ENCODE measurements at places on chromosomes 7 and 10.

GRCh38 chr7:47516985-47517600, 64.8 kb downstream of the TNS3 start:
- DNase-seq: no peak

- no peak for DNase-seq
These were observed 64.1 kb downstream of the HHEX start for GRCh38 chr10:92753865-92754264.

- no peak for DNase-seq
These were observed 287.1 kb downstream of the WDR11 start for GRCh38 chr10:121138112-121138860.

DNA sequence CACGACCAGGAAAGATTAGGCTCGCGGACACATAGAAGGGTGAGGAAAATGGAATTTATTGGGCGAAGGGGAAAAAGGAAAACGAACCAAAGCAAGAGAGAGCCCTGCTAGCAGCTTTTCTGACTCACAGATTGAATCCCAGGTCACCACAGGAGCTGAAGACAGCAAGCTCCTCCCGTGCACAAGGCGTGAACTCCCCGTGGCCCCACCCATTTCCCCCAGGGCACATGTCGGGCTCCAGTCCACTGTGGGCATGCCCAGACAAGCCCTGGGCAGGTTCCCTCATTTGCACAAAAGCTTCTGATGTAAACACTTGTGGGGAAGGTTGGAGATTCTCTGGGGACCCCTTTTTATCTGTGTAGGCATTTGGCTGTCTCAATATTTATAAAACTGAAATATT, 582.4 kb downstream of the SUGCT start:
- peak; percentile 2 for DNase-seq

- DNase-seq: no peak
These were observed 24.6 kb upstream of the INMT start for GRCh38 chr7:30727061-30727945.

GRCh38 chr7:158410720-158411119, 176.9 kb downstream of the PTPRN2 start:
- DNase-seq: no peak

DNA sequence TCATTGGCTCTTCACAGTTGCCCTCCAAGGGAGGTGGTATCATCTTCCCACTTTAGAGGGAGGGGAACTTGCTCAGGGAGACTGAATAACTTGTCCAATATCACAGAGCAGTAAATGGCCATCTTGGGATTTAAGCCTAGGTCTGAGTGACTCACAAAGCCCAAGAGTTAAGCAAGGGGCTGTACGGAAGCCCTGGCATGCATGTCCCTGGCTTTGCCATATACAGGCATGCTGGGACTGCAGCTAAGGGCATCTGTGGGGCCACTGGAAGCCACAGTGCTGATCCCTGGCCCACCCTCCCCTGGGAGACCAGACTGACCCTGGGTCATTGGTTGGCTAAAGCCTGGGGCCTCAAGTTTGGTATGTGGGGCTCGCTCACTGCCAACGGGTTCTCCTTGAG, 3.1 kb downstream of the VSIR start:
- no peak for DNase-seq

DNA sequence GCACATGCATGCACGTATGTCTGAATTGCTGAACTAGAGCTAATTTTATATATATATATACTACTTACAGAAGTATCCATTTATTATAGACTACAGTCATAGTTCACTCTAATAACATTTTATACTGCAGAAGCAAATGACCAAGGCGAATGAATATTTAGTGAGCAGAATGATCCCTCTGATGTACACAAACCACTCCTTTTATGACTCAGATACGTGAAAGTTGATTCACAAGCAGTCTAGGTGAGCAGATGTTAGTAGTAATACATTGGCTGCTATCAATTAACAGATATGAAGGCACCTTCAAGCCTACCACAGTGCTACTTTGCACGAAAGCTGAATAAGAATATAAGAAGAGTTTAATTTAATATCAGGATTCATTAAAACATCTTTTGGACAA, 10.4 kb downstream of the GPAM start:
- DNase-seq: no peak

DNA sequence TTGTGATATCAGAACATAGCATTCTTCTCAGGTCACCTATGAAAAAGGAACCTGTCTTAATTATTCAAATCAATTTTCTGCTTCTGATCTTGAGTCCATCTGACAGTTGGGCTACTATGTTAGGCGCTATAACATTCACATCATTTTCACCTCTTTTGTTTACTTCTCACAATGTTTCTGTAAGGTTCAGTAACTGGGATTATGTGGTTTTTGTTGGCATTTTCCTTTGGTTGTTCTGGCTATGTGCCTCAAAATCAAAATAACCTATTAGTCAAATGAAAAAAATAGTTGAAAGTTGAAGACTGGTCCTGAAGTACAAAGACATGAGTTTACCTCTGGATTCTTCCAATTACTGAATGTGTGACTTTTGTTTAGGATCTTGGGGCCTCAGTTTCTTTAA, 221.3 kb upstream of the SMIM30 start:
- no peak for DNase-seq

DNA sequence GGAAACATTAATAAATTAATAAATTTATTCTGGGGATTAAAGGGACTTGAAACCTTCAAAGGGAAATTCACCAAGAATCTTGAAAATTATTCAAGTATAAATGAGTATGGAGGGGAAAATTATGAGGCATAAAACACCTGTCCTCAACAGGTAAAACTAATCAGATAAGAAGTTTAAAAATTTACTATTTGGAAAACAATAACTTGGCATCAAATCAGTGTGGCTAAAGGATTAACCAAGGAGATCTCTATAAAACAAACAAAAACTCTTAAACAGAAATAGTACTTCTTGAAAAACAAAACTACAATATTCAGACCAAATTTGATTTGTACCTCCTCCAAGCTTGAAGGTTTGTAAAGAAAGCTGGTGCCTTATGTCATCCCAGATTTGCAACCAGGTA, 66.4 kb upstream of the ZNF804B start:
- no peak for DNase-seq

DNA sequence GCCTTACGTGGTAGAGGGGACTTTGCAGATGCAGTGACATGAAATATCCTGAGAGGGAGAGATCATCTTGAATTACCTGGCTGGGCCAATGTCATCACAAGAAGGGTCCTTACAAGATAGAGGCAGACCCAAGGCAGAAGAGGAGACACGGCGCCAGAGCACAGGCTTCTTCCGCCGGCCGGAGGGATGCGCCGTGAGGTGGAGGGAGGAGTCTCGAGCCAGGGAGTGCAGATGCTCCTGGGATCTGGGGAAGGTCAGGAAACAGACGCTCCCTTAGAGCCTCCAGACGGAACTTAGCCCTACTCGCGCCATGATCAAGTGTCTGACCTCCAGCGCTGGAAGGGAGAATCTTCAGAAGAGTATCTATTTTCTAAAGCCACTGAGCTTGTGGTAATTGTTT, 304.8 kb downstream of the GLRX3 start:
- DNase-seq: no peak

DNA sequence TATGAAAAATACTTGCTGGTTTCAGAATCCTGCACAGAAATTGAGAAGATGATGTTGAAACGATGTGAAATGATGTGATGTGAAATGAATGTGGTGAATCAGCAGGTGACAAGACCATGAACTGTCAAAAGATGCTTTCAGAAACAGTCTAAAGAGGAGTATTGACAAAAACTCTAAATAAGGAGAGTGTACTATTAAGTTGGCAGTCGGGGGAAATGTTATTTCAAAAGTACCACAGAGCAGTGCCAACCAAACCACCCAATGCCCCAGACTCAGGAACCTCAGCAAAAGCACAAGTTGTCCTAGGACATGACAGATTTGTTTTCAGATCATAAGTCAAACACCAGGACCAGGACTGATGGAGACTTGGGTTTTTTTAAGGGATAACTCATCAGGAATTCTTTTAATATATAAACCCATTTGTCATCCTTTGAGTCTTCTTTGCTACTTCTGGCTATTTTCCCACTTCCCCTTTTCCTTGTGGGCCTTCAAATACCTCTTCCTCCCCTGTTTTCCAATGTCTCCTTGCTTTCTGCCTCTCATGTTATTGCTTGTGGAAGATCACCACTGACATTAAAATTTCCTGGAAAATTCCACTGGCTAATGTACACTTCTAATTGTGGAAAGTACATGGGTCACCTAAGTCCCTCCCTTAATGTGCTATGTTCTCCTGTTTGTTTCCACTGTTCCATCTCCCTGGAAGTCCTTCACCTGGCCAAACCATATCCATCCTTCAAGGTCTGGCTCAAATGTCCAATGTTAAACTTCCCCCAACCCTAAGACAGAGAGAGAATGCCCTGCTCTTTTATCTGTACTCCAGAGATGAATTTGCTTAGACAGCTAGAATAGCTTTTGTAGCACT, 10.2 kb upstream of the PPP1R3C start:
- DNase-seq: no peak

GRCh38 chr7:620885-621284, 101.2 kb upstream of the PDGFA start:
- no peak for DNase-seq

- DNase-seq: no peak
These were observed 164.6 kb downstream of the PTEN start for GRCh38 chr10:88028072-88028471.

DNA sequence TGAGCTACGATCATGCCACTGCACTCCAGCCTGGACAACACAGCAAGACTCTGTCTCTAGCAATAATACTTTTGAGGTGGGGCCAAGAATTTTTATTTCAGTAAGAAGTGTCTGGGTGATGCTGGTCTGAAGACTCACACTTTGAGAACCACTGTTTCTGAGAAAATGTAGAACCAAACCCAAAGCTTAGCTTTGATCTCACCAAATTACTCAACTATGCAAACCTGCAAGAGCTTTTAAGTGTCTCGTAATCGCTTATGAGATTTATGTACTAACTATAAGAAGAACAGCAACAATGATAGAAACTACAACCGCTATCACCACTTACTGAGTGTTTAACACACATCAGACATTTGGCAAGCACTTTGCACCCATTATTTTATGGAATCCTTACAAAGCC, 29.5 kb downstream of the APBB1IP start:
- no peak for DNase-seq

DNA sequence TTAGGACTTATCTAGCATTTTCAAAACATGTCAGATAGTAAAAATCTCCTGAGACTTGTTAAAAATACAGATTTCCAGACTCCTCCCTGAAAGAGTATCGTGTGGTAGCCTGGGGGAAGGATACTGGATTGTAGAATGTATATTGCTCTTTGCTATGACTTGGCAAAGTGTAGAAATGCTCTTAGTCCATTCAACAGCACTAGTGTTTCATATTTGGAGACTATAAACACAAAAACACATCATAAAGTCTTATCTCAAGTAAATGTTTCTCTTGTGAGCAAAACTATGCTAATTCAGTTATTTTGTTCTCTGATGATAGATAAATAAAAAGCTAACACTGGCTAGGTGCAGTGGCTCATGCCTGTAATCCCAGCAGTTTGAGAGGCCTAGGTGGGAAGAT, 137.5 kb upstream of the PRPS1L1 start:
- no peak for DNase-seq

DNA sequence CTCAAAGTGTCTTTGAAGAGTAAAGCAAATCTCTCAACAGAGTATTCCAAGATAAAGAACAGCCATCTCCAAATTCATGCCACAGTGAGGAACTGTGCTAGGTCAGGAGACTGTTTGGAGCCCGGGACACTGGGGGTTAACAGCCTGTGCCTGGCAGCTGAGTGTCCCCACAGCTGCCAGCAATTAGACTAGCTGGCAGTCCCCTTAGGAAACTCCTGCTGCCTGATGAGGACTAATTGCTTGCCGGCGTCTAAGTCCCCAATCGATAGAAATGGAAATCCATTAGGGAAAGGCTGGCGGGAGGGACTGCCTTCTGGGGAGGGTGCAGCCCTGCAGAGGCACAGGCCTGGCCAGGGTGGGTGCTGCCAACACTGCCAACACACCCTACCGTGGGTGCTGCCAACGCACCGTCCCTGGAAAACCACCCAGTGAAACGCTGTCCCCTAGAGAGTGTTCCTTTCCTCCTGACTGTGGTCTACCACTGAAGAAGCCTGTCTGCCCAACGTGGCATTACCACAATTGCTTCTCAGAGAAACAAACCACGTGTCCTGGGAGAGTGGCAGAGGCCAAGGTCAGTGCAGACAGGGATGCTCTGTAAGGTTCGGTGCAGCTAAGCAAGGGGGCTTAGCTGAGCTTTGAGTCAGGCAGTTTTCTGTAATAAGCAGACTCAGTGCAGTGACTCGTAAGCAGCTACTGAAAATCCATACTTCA, 60.8 kb downstream of the XRCC2 start:
- peak; percentile 95 for DNase-seq

GRCh38 chr7:77540402-77540822, 3.3 kb downstream of the PTPN12 start:
- DNase-seq: no peak

GRCh38 chr7:22544245-22544644, 44.3 kb upstream of the STEAP1B start:
- no peak for DNase-seq

- no peak for DNase-seq
These were observed 285.1 kb upstream of the SP8 start for GRCh38 chr7:21071561-21072501.

- DNase-seq: no peak
These were observed 12.4 kb upstream of the SERPINE1 start for GRCh38 chr7:101114492-101114891.

GRCh38 chr7:77859343-77859742, 60.8 kb downstream of the PHTF2 start:
- no peak for DNase-seq

GRCh38 chr7:36606976-36607720, 117.1 kb downstream of the AOAH start:
- no peak for DNase-seq

DNA sequence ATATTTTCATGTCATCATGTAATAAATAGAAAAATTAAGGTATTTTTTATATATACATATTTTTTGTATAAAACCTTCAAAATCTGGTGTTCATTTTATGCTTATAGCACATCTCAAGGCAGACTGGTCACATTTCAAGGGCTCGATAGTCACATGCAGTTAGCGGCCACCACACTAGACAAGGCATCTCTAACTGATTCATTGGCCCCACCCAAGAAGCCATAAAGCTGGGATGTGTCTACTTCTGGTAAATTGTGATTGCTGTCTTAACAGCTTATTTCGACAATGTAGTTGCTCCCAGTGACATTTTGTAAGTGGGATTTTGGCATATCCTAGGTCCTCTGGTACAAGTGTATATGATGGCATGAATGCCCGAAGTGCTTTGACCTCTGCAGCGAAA, 168.7 kb downstream of the FRMD4A start:
- no peak for DNase-seq

DNA sequence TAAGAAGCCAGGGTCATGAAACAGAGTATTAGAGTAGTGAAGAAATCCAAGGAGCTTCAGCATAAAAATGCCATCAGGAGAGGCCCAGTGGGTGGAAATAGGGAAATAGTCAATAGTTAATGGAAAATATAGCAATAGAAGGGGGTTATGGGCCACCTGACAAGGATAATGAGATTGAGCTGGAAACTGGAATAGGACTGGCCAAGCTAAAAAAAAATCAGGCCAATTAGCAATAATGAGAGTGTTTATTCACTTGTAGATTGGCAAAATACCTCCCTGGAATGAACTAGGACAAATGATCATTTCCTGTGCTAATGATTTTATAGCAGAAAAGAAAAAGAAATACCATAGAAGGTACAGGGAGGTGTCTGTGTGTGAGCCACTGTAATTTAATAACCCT, 97.9 kb downstream of the PLCE1 start:
- no peak for DNase-seq

All from NCI-H1105 (cell line).